ENCODE measurements at places on chromosomes 5 and 9.
A peak's percentile ranks its signal among the peaks of the same experiment; 100 is the strongest.

DNA sequence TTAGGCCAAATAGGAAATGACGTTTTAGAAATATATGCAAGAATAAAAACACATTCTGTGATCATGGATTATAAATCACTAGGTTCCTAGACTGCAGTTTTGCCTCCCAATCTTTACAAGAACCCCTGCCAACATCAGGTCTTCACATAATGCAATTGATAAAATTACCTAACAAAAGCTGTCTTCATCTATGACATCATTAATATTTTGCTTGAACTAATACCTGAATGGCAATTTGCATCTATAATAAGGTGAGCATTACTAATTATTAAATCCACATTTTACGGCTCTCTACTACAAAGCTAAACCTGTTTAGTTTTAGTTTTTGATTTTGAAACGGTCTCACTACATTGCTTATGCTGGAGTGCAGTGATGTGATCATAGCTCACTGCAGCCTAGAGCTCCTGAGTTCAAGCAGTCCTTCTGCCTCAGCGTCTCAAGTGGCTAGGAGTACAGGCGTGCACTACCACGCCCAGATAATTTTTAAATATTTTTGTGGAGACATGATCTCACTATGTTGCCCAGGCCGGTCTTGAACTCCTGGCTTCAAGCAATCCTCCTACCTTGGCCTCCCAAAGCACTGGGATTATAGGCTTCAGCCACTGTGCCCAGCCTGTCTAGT is 218.0 kb downstream of the MLLT3 start:
- no peak for DNase-seq

- no peak for DNase-seq
Observed at GRCh38 chr5:151254556-151254955, 1.6 kb downstream of the GM2A start.

GRCh38 chr5:138402640-138403039 is 36.2 kb upstream of the REEP2 start:
- no peak for DNase-seq

DNA sequence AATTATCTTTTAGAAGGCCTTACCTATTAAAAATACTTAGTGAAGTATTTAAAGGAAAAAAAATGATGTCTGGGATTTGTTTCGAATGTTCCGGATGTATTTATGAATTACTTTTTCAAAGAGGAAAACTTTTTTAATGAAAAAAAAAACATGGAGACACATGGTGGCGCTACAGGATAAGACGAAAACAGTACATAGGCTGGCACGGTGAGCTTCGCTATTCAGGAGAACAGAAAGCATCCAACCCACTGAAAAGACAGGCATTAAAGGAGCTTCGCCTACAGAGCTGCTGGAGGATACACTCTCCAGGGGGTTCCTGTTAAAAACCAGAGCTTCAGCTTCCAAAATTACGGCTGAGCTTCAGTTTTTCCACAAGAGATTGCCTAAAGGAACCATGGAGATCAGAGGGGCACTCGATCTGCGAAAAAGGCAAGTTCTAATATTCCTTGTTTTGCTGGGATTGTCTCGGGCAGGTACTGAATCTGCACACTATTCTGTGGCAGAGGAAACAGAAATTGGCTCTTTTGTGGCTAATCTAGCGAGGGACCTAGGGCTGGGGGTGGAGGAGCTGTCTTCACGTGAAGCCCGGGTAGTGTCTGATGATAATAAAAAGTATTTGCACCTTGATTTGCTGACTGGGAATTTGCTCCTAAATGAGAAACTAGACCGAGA is at the start of gene PCDHB14:
TSS of gene PCDHB14 (plus strand) at position 232 of the 672 bp plus-strand sequence. CDS start at position 395, 163 bp downstream.
- DNase-seq = no peak

DNA sequence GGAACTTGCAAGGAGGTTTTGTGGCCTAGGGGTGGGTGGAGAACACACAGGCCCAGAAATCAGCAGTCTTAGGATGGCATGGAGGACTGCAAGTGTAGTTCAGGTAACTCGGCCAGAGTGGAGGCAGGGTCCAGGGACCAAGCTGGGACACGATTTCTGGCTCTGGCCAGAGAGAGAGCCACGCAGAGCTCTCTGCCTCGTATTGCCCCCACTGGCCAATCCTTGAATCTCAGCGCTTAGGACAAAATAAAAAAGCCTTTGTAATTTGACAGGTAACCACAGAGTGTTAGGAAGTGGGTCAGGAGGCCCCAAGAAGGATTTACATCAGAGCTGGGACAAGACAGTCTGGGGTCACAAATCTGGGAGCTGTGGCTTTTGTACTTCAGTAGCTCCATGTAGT is 11.7 kb downstream of the MAP3K1 start:
- no peak for DNase-seq

- DNase-seq = no peak
Observed at GRCh38 chr5:155343468-155343867, 329.9 kb downstream of the KIF4B start.

- no peak for DNase-seq
Observed at GRCh38 chr5:88539026-88539425, 270.4 kb upstream of the TMEM161B start.

GRCh38 chr5:126806-127205 is 34.8 kb downstream of the PLEKHG4B start:
- no peak for DNase-seq

GRCh38 chr5:647311-647710 is 35.2 kb downstream of the CEP72 start:
- no peak for DNase-seq

GRCh38 chr5:159207222-159207685 is 2.1 kb downstream of the RNF145 start:
- no peak for DNase-seq

- DNase-seq = no peak
Observed at GRCh38 chr9:133762488-133763271, 24.5 kb upstream of the SARDH start.

DNA sequence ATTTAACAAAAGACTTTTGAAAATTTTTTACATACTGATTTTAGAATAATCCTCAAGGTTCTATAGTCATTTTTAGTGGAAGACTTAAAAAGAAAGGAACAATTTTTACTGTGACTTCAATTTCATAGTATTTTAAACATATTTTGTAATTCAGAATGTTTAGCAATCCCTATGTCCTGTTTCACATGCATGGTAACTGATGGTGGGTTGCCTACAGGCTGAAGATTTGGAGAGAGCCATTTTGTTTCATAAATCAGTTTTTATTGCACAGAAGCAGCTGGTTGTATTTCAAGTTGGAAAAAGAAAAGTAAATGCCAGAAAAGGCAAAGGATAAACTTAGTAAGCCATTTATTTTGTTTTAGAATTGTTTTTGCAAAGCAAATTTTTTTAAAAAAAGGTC is 24.0 kb downstream of the STARD4 start:
- DNase-seq = no peak

GRCh38 chr9:119020730-119021333 is 348.4 kb downstream of the BRINP1 start:
- DNase-seq = no peak

DNA sequence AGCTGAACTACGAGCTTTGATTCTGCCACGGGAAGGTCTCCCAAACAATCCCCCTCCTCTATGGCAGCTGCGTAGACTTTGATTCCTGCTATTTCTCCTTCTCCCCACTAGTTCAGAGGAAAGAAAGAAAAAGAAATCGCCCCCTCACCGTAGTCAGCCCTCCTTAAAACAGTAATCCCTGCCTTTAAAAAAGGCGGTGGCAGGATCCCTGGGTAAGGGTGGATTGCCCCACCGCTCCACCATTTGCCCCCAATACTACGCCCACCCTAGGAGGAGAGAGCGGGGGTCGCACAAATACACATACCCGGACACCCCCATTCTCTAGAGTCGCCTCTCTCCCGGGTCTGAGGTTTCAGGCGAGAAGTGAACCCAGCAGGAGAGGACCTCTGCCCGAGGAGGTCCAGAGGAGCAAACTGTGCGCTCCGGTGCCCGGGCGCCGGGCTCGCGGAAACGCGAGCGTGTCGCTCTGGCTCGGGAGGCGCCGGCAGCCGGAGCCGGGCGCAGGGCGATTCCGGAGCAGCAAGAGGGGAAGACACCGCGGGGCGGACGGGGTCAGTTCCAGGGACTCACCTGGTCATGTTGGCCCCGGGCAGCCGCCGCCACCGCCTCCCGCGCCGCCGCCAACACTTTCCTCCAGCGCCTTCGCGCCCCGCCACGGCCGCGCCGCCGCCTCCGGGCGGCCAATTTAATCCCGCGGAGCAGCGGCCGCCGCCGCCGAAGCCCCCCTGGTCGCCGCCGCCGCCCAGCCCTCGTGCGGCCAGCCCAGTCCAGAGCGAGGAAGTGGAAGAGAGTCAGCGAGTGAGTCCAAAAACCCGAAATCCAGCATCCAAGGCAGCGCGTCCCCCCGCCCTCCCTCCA is 1057.7 kb upstream of the DMAC1 start:
- DNase-seq = no peak

GRCh38 chr9:76266649-76267283 is 127.5 kb downstream of the RFK start:
- DNase-seq = no peak

DNA sequence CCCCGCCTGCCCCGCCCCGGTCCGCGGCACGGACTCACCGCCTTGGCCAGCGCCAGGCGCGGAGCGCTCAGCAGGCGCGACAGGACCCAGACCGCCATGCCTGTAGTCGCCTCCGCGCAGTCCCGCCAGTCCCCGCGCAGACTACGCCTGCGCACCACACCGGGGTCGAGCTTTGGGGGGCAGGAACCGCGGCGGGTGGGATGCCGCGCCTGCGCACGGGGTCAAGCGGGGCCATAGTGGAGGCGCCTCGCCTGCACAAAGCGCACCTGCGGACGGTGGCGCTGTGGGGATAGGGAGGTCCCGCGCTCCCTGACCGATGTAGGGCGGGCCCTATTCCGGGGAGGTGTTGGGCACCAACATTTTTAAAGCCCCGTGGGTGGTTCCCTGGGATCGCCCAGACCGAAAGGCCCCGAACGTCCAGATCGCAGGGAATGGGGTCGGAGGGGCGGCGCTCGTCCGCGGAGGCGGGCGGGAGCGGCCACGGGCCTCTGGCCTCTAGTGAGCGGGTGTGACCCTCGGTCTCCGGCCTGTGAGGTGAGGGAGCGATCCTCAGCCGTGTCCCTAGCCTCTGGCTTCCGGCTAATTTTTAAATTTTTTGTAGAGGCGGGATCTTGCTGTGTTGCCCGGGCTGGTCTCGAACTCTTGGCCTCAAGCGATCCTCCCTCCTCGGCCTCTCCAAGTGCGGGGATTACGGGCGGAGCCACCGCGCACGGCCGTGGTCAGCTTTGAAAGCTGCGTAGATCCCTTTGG is 70.8 kb upstream of the LPCAT1 start:
- DNase-seq = peak; percentile 26

GRCh38 chr5:66958201-66958979 is 238.2 kb downstream of the CD180 start:
- DNase-seq = no peak

DNA sequence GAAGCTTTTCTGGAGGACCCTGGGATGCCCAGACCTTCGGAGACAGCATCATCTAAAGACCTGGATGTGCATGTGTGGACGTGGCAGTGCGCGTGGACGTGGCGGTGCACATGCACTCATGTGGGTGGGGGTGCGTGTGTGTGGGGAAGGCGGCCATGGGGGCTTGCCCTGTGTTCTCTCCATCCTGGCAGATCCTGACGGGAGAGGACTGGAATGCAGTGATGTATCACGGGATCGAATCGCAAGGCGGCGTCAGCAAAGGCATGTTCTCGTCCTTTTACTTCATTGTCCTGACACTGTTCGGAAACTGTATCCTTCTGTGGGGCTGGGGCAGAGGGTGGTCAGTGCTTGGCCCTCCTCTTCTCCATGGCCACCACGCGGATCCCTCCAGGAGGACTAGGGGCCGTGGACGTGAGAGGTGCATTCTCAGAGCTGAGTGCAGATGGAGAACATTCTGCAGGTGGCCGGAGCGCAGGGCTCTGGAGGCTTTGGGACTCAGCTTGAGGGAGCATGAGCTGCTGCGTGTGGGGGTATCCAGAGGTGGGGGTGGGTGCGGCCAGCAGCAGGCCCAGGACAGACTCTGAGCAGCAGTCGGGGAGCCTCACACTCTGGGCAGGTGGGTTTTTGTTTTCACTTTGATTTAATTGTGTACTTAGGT is 129.1 kb downstream of the CACNA1B start:
- DNase-seq = no peak

DNA sequence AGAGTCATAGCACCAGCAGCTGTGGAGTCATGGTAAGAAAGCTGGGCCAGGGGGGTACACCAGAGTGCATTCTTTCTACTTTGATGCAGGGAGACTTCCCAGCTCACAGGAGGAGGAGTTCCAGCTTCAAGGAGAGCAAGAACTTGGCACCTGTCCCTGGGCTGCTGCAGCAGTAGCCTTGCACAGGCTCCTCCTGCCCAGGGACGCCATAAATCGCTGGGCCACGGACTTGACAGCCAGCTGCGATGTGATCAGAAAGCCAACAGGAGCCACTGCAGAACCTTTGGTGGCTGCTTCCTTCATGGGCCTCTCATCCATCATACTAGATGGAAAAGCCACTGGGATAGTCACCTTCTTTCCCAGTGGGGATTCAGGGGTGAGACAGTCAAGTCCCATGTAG is 234.7 kb downstream of the NMUR2 start:
- DNase-seq = no peak

- no peak for DNase-seq
Observed at GRCh38 chr5:104170926-104171325, 608.3 kb upstream of the NUDT12 start.

DNA sequence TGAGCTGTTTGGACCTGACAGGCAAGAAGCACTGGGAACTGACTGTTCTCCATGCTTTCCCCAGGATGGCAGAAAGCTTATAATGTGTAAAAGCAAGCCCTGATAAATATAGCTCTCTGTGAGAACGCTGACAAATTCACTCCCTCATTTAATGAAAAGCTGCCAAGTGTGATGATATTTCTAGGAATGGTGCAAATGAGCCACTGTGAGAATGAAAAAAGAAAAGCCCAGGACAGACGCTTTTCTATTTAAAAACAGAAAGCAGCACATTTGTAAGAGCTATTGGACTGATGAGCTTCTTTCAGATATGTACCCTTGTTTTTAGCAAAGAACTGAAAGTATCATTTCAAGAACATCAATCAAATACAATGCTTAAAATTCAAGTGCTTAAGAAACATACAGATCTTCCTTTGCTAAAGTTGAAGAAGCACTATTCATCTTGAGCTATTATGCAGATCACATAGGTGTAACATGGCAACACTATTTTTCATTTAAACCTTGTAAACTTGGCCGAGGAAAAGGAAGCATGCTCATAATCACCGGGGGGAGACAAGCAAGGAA is 842.6 kb upstream of the ACO1 start:
- DNase-seq = no peak

GRCh38 chr9:4260661-4261060 is 39.2 kb downstream of the GLIS3 start:
- no peak for DNase-seq

DNA sequence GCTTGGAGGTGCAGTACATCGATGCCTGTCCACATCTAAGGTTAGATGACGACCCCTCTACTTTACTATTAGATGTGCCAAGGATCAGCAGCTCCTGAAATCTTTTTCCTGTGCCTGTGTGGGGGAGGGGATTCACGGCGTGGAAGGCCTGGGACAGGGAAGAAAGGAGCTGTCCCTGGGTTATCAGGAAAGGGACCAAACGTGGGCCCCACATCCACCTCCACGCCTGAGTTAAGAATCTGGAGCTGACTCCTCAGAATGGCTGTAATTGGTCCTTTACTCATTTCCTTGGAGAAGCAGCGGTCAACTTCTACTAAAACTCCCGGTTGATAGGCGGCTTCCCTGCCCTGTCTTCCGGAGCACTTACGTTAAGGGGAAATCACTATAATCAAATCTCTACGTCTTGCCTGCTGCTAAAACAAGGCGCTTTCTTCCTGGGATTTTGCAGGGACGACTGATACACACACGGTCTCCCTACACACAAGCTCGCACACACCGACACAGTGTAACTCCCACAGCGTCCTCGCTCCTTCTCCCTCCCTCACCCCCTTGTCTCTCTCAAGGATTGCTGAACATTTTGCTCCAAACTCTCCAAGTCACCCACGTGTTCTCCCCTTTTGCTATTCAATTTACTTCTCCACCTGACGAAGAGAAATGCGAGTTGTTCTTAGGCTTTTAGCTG is 1.4 kb downstream of the PDE4D start:
- no peak for DNase-seq

Data from esophagus squamous epithelium (tissue), 5 donors.